ENCODE measurements at places on chromosomes 11 and 22.
A peak's percentile ranks its signal among the peaks of the same experiment; 100 is the strongest.

- DNase-seq, result no peak
Observed at GRCh38 chr11:67541198-67541597, 18.0 kb upstream of the CABP2 start.

GRCh38 chr22:47187176-47187957, 424.9 kb downstream of the TBC1D22A start:
- DNase-seq, result no peak

DNA sequence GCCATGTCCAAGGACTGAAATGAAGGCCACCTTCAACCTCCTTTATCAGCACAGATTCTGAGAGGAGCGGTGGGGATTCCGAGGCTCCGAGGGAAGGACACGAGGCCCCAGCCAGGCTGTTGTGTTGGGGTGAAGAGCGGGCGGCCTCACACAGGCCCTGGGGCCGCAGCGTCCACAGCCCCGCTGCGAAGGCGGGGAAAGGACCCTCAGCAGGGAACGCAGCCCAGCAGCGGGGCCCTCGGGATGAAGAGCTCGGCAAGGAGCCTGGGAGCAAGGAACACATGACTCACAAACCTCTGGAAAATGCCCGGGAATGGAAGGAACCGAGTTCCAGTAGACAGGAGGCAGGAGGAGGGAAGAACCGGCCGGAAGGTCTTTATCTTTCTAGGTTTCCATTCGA, 227.2 kb downstream of the BRD1 start:
- no peak for DNase-seq

DNA sequence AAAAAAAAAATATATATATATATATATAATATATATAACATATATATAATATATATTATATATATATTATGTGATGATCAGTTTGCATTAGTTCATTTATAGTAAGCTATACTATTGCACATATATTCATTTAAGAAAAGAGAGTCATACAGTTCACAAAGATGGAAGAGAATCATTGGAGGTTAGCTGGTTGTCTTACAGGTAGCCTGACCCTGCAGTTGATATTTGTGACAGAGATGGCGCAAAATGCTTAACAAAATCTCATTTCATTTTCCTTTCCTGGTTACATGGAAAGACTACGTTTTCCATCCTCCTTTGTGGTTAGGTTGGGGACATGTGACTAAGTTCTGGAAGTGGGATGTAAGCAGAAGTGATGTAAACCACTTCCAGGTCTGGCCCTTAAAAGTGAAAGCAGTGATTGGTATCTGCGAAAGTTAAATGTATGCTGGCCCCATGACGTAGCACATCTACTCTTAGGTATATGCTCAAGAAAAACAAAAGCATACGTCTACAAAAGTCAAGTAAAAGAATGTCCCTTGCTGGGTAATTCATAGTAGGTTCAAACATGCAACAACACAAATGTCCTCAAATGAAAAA, 7.2 kb upstream of the TMEM135 start:
- DNase-seq, result no peak

DNA sequence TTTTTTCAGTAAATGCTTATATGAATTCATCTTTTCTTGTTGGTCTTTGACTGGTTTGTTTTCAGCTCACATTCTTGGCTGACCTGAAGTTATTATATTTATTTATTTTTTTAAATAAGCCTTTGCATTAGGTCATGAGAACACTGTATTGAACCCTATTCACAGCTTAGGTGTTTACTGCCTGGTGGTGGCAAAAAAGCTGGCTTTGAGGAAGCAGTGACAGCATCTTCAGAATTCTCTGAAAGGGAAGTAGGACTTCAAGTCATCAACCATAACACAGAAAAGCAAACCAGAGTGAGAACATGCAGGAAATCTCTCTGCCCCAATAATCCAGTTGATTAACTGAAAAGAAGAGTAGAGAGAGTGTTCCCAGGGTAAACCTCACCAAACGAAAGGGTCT, 30.3 kb upstream of the MMP13 start:
- DNase-seq, result no peak

DNA sequence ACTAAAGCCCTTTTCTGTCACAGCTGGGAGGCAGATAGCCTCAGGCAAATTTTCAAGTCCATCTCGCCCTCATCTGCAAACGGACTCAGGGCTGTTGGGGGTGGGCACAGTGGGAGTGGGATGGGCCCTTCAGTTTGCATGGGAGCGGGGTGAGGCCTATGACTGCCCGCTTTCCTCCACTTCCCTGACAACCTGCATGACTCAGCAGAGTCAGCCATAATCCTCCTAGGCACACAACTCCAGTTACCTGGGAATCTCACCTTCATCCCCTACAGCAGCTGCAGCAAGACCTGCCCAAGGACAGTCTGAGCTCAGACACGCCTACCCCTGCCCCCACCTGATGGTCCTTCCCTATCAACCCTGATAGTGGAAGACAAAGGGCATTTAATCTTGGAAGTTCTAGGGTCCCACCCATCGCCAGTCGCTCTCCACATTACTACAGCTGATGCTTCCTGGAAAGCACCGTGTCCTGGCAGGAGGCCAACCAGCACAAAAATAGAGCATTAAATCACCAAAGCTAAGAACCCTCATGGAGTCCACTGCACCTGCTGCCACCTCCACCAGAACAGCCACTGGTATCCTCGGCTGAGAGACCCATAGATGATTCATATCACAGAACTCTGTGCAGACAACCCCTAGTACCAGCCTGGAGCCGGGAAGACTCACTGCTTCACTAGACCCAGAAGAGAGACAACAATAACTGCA, 319.3 kb downstream of the DCDC1 start:
- DNase-seq, result no peak

GRCh38 chr11:61021661-61022212, 50.3 kb downstream of the CD6 start:
- no peak for DNase-seq

DNA sequence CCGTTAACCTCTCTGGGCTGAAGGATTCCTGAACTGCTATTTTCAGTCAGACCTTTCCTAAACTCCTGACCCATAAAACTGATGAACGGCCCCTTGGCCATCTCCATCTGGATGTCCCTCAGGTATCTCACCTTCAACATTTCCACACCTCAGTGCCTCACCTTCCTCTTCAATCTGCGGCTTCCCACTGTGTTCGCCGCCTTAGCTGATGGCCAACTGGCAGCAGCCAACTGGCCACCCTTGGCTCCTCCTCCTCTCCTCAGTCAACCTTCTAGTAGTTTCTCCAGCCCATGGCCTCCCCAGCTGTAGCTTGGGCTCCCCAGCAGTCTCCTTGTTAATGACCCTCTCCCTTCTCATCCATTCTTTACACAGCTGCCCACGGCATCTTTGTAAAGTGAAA, 55.0 kb upstream of the PHOX2A start:
- DNase-seq, result no peak

- DNase-seq, result no peak
Observed at GRCh38 chr11:13669544-13670488, 1.3 kb downstream of the FAR1 start.

- no peak for DNase-seq
Observed at GRCh38 chr22:39906207-39906606, 5.3 kb downstream of the GRAP2 start.

- DNase-seq, result no peak
Observed at GRCh38 chr11:32983506-32983905, 32.2 kb upstream of the DEPDC7 start.

DNA sequence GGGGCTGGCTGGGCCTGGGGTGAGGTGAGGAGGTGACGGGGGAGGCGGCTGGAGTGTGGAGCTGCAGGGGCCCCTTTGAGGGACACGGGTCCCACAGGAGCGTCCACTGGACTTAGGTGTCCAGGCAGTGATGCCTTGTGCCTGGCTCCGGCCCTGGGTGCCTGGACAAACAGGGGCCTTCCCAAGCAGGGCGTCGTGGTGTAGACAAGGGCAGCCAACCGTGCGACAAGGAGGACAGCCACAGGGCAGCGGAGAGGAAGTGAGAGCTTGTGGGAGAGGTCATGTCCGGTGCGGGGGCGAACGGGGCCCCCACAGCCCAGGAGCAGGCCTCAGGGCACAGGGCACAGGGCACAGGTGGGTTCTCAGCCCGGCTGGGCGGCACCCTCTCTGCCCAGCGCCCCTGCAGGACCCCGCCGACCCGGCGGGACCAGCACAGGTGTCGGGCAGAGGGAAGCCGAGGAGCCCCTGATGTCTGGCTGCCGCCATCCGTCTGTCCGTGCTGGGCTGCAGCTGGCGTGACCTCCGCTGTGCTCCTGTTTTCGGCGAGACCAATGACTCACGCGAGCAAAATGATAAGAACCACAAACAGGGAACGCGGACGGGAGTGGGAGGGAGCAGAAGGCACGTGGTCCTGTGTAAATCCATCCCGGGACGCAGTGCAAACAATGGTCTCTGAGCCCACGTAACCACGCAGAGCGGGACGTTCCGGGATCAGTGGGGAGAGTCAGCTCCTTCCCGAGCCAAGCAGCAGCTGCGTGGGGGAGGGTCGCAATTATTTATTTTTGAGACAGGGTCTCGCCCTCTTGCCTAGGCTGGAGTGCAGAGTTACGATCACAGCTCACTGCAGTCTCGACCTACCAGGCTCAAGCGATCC, 49.1 kb upstream of the A4GALT start:
- peak; percentile 30 for DNase-seq

DNA sequence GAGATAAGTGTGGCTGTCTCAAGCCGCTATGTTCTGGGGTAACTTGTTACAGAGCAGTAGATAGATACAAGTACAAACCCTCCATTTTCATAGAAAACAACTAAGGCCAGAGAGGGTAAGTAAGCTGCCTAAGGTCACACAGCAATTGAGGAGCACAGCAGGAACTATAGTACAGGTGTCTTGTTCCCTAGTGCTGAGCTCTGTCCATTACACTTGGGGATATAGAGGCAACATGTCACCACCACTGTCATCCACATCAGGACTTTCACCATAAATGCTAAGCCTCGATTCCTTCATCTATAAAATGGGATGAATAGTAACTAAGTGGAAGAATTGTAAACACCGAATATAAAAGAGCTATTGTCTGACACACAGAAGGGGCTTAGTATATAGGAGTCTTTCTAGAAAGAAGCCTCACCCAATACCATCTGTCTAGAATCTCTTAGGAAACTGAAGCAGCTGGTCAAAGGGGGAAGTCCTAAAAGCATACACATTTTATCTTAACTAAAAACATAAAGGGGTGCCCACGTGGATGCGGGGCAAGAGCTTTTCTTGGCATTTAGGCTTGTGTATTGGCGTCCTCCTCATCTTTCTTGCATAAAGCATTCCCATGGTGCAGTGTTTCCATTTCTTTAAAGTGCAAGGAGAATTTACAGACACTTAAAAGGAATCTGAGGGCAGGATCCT, 93.8 kb upstream of the ALX4 start:
- DNase-seq, result no peak

GRCh38 chr11:124640666-124641065, 18.0 kb downstream of the TBRG1 start:
- DNase-seq, result no peak

GRCh38 chr11:84255483-84255882, 969.3 kb upstream of the CCDC90B start:
- DNase-seq, result no peak

DNA sequence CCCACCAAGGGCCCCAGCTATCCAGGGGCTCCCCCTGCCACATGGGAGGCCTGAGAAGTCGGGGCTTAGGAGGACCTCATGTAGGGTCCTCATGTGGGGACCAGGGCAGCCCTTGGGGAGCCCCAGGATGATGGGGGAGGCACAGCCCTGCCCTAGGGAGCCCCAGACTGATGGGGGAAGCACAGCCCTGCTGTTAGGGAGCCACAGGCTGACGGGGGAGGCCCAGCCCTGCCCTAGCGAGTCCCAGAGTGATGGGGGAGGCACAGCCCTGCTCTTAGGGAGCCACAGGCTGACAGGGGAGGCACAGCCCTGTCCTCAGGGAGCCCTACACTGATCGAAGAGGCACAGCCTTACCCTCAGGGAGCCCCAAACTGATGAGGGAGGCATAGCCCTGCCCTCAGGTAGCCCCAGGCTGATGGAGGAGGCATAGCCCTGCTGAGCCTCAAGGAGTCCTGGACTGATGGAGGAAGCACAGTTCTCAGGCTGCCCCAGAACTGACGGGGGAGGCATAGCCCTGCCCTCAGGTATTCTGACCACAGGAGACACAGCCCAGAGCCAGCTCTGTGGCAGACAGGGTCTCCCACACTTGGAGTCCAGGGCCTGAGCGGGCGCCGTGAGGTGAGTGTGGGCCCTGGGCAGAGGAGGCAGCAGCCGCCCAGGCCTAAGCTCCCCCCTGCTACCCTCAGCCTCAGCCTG, 10.8 kb downstream of the PRR33 start:
- no peak for DNase-seq

DNA sequence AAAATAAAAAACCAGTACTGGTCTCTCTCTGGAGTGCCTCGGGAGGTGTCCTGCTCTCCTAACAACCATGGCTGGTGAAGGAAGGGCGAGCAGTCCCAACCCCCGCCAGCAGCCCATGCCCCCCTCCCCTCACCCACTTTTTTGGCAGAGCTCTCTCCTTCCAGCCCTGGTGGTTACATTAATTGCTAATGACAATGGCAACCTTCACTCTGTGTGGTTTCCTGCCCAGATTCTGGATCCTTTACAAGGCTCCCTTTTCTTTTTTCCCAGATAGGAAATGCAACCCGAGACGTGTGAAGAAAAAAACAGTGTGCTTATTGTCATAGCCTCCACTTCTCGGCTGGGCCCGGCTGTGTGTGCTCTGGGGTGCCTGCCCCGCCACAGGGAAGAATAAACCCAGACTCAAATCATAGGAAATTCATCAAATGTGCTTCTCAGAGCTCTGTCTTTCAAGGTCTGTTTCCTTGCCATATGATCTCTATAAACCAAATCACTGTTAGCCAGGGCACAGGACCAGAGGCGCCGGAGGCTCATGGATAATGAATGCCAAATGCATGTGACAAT, 513.0 kb downstream of the SOX6 start:
- no peak for DNase-seq

DNA sequence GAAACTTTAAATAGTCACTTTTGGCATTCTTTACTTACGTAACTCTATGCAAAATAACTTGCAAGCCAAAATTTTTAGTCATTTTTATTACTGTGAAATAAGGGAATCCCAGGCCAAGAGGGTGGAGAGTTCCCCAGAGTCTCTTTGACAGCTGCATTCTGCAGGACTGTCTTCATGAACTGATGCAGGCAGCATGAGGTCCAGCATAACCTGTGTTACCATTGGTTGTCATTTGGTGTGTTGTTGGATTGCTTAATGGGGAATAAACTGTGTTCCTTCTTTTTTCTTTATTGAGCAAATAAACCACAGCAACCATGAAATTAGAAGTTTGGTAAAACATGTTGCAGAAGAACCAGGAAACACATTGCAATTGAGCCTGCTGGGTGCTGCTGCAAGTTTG, 24.6 kb downstream of the MMP27 start:
- no peak for DNase-seq

- DNase-seq, result no peak
Observed at GRCh38 chr22:17085277-17086181, 729 bp downstream of the IL17RA start.

GRCh38 chr22:48615171-48616008, 1212.3 kb downstream of the BRD1 start:
- no peak for DNase-seq

All from renal cortex interstitium (tissue), 15 donors.